ENCODE measurements at places on chromosomes 1 and 21.

- DNase-seq = no peak
These were observed 492.8 kb downstream of the CAMTA1 start for GRCh38 chr1:7278045-7278444.

DNA sequence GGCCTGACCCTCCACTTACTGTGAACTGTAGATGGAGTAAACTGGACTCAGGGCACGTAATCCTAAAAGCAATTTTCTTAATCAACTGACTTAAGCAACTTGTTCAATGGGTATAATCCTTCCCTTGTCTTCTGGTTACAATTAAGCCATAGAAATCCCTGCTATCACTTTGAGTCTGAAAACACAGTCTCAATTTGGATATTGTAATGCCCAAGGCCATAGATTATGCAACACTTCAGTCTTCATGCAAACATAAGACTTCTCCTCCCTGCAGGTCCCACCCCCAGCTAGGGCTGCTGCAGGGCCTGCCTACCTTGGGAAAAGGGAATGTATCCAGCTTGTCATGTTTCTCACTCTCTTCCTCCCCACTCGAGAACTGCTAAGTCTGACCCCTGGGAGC is 6.2 kb upstream of the SLC5A9 start:
- DNase-seq = no peak

DNA sequence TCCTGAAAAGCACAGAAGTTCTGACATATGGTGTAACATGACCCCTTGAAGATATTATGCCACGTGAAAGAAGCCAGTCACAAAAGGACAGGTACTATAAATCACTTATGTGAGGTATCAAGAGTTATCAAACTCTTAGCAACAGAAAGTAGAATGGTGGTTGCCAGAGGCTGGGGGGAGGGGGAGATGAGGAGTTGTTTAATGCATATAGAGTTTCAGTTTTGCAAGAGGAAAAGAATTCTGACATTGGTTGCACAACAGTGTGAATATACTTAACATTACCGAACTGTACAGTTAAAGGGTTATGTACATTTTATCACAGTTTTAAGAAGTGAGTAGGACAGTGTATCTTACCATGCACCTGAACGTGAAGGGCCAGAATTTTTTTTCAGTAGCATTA is 80.0 kb downstream of the USP25 start:
- no peak for DNase-seq

DNA sequence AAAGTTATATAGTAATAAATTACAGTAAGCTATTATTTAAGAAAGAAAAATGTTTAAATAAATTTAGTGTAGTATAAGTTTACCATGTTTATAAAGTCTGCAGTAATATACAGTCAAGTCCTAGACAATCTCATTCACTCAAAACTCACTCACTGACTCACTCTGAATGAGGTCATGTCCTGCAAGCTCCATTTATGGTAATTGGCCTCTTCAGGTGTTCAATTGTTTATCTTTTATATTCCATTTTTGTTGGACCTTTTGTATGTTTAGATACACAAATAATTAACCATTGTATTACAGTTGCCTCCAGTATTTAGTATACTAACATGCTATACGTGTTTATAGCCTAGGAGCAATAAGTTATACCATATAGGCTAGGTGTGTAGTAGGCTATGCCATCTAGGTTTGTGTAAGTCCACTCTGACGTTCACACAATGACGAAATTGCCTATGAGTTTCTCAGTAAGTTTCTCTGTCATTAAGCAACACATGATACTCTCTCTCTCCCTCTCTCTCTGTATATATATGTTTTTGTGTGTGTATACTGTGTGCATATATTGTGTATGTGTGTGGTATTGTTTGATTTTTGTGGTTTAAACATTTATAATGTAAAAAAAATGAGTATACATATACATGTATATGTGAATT is 161.2 kb downstream of the NCAM2 start:
- DNase-seq = no peak

DNA sequence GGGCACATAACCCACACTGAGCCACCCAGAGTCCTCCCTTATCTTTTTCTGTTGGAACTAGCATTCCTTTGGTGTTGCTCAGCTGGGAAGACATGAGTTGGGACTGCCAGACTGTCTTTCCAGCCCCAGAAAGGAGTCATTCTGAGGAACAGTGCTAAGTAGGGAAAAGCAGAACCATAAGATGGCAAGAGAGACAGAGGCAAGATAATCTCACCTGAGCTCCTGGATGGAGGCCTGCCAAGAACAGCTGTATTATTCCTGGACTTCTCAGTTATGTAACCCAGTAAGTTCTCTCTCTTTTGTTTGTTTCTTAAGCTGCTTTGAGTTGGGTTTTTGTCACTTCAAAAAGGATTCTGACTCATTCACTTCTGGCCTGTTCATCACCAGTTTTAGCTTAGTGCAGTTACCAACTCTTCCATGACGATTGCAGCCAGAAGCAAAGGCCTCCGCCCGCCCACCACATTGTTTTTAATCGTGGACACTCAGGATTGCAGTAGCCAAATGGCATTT is 134.4 kb downstream of the OMA1 start:
- no peak for DNase-seq

GRCh38 chr1:168972887-168973286 is 133.6 kb upstream of the ATP1B1 start:
- DNase-seq = no peak

DNA sequence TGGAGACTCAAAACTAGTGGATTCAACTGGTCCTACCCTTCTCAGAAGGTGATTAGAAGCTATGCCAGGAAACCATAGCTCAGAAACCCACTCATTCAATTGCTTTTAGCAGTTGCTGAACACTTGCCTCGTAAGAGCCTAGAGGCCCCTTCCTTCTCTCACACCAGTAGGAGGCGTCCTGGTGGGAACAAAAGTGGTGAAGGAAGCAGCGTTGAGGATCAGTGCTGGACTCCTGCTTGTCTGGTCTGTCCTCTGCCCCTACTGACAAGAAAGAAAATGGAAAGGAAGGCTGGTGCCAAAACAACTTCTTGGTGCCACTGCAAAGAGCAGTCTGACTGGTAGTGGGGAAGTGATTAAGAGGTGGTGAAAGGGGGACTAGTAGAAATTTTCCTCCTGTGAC is 269.7 kb downstream of the LMO4 start:
- no peak for DNase-seq

GRCh38 chr21:39198800-39199199 is 15.5 kb upstream of the PSMG1 start:
- no peak for DNase-seq

DNA sequence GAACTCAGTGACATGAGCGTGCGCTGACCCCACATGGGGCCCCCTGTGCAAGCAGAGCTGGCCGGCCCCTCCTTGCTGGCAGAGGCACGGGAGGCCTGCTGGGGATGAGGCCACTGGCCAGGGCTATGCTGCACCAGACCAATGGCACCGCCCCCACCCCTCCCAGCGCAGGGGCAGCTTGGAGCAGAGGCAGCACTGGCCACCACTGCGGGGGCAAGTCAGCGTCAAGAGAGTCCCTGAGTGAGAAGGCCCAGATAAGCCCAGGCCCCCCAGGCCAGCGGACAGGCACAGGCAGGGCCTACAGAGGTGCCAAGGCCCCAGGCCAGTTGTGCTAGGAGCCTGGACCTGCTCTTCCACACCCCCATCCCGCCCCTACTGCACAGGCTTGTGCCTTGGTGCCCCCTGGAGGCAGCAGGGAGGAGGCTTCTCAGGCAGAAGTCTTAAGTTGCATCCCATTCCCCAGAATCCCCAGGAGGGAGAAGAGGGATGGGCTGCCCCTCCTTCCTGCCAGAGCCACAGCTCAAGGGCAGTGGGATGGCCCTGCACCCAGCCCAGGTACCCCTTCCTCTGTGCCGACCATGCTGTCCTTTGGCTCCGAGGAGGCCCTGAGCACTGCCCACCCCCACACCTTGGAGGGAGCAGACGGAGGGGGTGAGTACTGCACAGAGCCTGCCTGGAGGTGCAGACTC is 35.8 kb downstream of the EPHX1 start:
- no peak for DNase-seq

DNA sequence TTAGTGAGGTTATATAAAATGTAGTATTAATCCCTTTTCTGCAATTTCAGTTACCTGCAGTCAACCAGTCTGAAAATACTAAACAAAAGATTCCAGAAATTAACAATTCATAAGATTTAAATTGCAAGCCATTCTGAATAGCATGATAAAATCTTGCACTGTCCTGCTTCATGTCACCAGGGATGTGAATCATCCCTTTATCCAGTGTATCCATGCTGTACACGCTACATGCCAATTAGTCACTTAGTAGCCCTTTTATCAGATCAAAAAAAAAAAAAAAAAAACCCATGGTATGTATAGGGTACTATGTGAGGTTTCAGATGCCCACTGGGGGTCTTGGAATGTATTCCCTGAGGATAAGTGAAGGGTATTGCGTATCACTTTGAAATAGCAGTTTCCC is 191.3 kb upstream of the HP1BP3 start:
- no peak for DNase-seq

DNA sequence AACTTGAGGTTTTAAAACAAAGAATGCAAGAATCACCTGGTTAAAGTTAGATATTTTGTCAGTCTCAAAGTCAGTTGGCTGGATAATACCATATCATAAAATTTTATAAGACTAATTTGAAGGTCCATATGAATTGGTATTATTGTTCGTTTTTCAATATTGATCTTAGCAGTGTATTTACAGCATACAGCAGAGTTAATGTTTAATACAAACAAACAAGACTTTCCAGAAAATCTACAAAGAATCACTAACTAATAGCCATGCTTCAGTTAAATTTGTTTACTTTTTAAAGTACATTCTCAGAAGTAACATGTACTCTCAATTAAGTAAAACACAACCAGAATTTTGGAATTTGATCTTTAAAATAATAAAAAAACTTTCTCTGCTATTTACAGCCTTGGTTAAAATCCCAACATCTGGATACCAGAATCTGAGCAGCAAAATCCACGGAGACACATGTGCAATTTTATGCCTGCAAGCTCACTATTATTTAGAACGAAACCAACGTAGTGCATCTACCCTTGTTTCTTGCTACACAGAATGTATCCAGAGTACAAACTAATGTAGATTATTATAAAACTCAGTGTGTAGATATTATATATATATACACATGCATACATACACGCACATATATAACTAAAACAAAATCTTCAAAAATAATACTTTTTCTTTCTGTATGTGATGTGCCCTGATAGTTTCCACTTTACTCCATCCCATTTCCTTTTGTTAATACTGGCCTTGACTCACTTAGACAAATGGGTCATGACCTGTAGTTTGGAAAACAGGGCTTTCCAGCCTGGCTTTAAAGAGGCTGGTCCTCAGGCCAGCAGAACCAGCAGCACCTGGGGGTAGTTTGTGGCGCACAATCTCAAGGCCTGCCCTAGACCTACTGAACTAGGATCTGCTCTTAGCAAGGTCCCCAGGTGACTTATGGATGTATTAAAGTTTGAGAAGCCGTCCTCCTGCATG is 63.6 kb upstream of the ERG start:
- DNase-seq = no peak

DNA sequence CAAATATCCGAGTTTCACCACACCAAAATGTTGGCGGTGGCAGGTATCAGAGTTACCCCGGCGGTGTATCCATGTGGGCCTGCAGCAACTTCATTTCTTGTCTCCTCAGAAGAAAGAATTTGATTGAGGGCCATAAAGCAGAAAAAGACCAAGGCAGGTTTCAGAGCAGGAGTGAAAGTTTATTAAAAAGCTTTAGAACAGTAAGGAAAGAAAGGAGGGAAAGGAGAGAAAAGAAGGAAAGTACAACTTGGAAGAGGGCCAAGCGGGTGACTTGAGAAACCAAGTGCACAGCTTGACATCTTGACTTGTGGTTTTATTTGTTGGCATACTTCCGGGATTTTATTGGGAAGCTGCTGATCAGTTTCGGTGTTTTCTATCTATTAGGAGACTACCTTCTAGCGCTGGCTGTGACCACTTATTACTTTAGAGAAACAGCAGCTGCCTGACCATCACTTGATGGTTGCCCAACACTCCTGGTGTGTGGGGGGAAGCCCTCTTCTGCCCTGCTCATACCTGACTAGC is 75.5 kb upstream of the RAB3GAP2 start:
- no peak for DNase-seq

DNA sequence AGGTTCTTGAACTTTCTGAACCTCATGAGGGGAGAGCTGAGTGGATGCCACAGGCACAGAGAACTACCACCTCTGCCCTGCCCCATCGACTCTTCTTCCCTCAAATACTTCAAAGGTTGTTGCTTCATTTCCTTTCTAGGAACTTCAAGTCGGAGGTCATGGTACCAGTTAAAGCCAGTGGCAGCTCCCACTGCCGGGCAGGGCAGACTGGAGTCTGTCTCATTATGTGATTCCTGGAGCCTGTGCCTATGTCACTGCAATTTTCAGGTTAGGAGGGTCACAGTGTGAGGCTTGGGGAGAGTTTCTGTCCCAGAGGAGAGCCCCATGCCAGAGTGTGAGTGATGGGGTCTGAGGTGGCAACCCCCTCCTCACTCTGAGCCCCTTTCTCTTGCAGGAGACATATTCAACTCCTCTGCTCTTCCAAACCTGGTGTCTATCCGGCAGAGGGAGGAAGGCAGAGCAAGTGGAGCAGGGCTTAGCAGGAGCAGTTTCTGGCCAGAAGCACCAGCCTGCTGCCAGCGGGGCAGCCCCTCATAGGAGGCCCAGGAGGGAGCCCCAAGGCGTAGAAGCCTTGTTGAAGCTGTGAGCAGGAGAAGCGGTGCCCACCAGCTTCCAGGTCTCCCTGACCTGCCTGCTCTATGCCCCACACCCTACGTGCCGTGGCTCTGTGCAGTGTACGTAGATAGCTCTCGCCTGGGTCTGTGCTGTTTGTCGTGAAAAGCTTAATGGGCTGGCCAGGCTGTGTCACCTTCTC is 29.3 kb downstream of the CAMK1G start:
- no peak for DNase-seq

GRCh38 chr1:62247391-62248168 is 52.9 kb downstream of the L1TD1 start:
- DNase-seq = no peak

GRCh38 chr1:150162862-150163706 is 13.4 kb downstream of the PLEKHO1 start:
- DNase-seq = no peak

GRCh38 chr21:35231090-35231489 is 182.0 kb upstream of the RUNX1 start:
- DNase-seq = no peak

GRCh38 chr1:160836561-160836960 is 26.1 kb downstream of the CD244 start:
- DNase-seq = no peak

DNA sequence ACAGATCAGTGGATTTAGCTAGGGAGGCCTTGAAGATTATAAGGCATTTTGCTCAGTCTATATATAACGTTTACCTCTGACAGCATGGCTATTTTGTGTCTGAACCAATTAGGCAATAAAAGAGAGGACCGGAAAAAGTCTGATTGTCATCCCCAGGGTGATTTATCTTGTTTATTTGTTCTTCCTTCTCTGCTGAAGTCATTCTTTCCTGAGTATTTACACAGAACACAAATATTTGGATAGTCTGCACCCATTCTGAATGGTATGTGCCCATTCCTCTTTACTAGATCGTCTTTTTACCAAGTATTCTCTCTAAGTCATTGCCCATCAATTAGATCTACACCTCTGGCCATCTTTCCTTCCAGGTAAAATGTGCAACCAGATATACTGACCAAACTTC is 1602.9 kb downstream of the KCNT2 start:
- no peak for DNase-seq

GRCh38 chr1:224762701-224763100 is 146.6 kb downstream of the CNIH3 start:
- DNase-seq = no peak

Data from CD4-positive, alpha-beta T cell treated with Interleukin-2 at 100 ng/mL for 4 hours (primary cell).